Urinary bladder (tissue), 4 donors: ENCODE measurements at places on chromosomes 7 and 10. TPM values are rescaled to one million over a fixed set of nuclear protein-coding genes. Genes with fewer than 3 reads are reported as not detected.

Gene FXYD4
- total RNA-seq, result 0.95 TPM

Gene TMEM236
- total RNA-seq, result 1.2 TPM

Gene LRRC18
- total RNA-seq, result 0.32 TPM

- no peak for DNase-seq
Observed at GRCh38 chr7:7014827-7015595, 167.3 kb upstream of the C1GALT1 start.

GRCh38 chr10:33666686-33667480, 332.4 kb upstream of the NRP1 start:
- DNase-seq, result no peak
